ENCODE measurements at places on chromosomes 16 and 17.

DNA sequence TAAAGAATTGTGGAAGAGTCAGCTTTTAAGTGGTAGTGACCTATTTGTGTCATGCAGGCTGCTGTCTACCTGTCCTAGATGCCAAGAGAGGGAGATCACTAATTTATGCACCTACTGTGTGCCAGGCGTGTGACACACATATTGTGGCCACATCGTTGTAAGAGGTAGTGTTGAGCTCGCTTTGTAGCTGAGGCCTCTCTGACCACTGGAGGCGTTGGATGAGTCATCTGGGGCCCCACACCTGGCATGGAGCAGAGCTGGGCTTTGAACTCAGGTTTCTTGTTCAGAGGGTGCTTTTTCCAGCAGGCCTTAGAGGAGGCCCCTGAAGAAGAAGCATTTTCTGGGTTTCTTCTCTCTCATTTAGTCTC is 52.3 kb upstream of the LGALS9 start:
- DNase-seq: no peak

DNA sequence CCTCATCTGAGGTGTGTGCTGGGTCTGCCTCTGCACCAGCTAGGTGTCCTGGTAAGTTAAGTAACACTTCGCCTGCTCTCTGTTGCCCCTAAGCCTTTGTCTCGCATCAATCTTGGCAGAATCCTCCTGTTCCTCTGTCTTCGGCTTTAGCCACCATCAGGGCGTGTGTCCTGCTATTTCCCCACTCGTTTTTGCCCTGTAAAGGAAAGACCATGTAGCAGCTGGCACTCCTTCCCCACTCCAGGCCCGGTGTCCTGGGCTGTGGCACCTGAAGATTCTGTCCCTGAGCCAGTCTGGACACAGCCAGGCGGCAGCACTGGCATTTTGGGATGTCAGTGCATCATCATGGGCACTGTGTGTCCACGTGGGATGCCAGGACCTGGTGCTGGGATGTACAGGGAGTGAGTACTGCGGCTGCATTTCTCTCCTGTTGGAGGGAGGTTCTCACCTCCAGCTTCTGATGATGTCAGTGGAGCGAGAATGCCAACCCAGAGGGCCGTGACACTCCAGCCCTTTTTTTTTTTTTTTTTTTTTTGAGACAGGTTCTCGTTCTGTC is 26.2 kb upstream of the FOXK2 start:
- DNase-seq: no peak

- DNase-seq: no peak
Observed at GRCh38 chr17:70608957-70609356, 439.6 kb downstream of the KCNJ2 start.

- no peak for DNase-seq
Observed at GRCh38 chr17:57370619-57371018, 114.3 kb downstream of the MSI2 start.

DNA sequence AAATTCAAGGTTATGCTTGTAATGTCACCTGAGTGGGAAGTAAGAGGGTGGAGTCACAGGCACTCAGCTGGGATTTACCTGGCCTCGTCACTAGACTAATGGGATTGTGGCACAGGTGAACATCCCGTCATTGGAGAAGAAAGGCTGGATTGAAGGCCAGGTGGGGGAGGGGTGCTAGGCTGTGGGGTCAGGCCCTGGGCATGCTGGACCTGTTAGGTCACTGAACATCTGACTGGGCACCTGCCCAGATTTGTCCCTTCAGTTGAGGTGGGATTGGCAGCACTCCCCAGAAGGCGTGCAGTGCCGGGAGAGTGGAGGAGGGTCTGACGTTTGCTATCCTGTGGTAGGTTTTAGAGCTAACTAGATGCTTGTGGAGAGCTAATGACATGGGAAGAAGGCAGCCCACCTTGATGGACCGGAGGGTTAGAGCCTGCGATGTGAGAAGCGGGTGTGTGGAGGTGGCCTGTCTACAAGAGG is 161.5 kb upstream of the ZNF267 start:
- no peak for DNase-seq

Data from NCI-H446 treated with DMSO at 0.1 percent for 48 hours (cell line).